ENCODE measurements at places on chromosomes 11 and 22.
A peak's percentile ranks its signal among the peaks of the same experiment; 100 is the strongest.

GRCh38 chr22:46918197-46918596 is 155.7 kb downstream of the TBC1D22A start:
- no peak for DNase-seq

GRCh38 chr11:17498475-17498874 is 21.8 kb upstream of the ABCC8 start:
- DNase-seq: peak; percentile 37

DNA sequence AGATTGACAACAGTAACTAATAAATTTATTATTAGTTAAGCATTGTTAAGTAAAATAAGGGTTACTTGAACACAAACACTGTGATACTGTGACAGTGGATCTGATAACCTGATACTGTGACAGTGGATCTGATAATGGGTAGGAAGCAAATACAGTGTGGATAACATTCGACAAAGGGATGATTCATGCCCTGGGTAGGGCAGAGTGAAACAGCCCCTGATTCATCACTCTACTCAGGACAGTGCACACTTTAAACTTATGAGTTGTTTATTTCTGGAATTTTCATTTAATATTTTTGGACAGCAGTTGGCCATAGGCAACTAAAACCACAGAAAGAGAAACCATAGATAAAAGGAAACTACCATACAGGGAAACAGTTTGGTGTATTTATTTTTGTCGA is 60.8 kb upstream of the CTSC start:
- DNase-seq: no peak

- peak; percentile 61 for DNase-seq
Observed at GRCh38 chr11:82398300-82398815, 335.3 kb downstream of the FAM181B start.

DNA sequence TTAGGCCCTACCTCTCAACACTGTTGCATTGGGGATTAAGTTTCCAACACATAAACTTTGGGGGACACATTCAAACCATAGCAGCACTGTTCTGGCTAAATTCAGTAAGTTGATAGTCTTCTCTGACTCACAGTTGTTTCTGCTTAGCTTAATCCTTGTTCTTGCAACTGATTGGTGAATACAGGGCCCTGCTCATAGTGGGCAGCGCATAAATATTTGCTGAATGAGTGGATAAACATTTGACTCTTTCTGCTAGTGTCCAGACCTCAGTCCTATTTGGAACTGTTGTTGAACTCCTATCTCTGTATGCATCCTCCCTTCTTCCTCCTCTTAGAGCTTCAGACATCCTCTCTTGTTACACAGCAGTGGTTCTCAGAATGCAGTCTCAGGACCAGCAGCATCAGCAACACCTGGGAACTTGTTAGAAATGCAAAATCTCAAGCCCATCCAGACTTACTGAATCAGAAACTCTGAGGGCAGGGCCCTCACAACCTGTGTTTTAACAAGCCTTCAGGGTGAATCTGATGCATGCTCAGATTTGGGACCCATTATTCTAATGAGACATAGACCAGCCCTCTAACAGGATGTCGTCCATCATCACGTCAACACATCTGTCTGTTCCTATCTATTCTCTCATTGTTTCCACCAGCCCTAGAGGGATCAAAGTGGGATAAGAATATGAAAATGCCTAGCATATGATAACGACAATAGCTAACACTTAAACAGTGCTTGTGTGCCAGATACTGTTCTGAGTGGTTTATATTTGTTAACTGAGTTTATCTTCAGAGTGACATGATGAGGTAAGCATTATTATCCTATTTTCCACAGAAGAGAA is 22.3 kb downstream of the SPON1 start:
- peak; percentile 61 for DNase-seq

Measured in H4 (cell line).